Stimulated activated CD4-positive, alpha-beta T cell treated with anti-CD3 and anti-CD28 coated beads, Interleukin-1b, Interleukin-23, amount 100 ng/mL, for 48 hours (primary cell): ENCODE measurements at places on chromosomes 6 and 20.

DNA sequence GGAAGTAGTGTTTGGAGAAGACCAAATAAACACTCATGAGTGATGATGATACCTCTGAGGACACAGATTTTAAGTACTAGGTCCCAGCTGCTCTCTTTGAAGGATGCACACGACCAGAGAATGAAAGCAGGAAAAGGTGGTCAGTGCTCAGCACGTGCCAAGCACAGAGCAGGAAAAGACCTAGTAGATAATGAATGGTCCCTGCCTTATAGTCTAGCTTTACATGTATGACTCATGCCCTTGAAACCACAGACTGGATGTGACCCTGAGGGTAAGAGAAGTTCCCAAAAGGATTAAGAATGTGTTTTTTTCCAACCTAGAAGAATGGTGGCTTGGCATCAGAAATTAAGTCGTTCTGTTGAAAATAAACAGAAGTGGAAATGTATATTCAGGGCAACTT lies 2.8 kb upstream of the MC3R start:
- no peak for DNase-seq

DNA sequence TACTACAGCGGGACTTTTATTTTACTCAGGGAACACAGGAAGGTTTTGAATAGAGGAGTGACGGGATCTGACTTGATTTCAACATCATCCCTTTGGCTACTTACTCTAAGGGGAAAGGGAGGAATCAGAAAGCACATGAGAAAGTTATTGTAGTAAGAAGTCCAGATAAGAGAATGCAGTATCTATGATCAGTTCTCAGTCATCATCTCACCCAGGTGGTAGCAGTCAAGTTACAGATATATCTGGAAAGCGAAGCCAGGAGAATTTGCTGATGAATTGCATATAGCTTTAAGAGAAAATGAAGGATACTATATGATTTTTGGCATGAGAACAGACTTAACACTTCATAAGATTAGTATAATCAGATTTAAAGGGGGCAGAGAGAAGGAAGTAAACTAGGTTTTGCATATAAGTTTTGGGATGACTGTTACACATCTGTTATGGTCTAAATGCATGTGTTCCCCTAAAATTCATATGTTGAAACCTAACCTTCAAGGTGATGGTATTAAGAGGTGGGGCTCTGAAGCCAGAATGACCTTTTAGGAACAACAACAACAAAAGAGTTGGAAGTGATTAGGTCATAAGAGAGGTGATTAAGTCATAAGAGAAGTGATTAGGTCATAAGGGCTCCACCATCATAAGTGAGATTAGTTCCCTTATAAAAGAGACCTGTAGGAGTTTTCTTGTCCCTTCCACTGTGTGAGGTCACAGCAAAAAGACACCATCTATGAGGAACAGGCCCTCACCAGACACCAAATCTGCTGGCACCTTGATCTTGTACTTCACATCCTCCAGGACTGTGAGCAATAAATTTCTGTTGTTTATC lies 6.7 kb downstream of the RAD21L1 start:
- no peak for DNase-seq

DNA sequence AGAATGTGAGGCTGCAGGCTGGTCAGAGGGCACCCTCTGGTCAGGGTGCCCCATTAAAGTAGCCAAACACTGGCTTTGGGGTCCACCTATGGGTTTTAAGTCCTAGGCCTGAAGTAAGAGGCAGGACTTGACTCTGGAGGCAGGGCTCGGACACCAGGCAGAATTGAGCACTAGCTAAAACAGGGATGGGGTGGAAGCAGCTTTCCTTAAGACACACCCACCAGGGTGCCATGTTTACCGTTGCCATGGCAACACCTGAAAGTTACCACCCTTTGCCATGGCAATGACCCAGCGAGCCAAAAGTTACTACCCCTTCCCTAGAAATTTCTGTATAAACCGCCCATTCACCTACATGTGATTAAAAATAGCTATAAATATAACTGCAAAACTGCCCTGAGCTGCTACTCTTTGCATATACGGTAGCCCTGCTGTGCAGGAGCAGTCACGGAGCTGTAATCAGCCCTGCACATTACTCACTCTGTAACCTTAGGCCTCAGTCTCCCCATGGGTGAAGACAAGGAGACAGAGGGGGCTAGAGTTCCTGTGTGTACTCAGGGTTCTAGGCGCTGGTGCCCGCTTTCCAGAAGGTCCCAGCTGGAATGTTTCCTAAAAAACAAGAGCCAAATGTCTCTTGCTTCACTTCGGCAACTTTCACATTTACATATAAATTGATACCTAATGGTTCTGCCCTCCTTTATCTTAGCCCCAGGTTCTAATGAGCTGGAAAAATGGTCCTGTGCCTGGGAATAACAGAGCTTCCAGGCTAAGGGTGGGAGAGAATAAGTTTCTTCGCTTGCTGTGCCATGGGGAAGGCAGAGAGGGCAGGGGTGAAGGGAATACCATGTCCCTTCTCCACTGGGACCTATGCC lies 27.2 kb upstream of the SRSF6 start:
- no peak for DNase-seq

GRCh38 chr20:44219170-44219730 lies 8.7 kb upstream of the OSER1 start:
- no peak for DNase-seq

- DNase-seq: no peak
Measured at GRCh38 chr6:79783670-79784394, 152.7 kb downstream of the SH3BGRL2 start.

GRCh38 chr6:168355716-168356522 lies 36.3 kb upstream of the DACT2 start:
- DNase-seq: peak; percentile 14

- no peak for DNase-seq
Measured at GRCh38 chr20:57528148-57528547, 3.2 kb upstream of the CTCFL start.

- DNase-seq: no peak
Measured at GRCh38 chr6:166587631-166588413, 1.3 kb upstream of the RAMACL start.

- DNase-seq: no peak
Measured at GRCh38 chr6:156740604-156741003, 36.6 kb upstream of the ARID1B start.

DNA sequence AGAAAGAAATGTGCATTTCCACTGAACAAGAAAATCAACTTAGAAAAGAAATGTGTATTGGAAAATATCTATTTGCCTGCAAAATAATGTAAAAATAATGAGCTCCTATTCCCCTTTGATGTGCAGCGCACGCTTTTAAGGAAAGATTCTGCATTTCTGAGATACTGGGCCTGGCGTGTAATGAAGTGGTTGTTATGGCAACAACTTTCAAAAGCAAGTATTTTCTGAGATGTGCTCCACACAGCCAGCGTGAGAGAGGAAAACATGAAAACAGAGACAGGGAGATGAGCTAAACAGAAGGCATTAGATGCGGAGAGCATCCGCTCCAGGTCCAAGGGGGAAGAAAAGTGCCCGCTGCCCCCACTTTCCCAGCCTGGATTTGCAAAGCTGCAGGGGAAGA lies 39.1 kb upstream of the GTSF1L start:
- no peak for DNase-seq

GRCh38 chr20:6611911-6612605 lies 155.4 kb upstream of the BMP2 start:
- DNase-seq: no peak

DNA sequence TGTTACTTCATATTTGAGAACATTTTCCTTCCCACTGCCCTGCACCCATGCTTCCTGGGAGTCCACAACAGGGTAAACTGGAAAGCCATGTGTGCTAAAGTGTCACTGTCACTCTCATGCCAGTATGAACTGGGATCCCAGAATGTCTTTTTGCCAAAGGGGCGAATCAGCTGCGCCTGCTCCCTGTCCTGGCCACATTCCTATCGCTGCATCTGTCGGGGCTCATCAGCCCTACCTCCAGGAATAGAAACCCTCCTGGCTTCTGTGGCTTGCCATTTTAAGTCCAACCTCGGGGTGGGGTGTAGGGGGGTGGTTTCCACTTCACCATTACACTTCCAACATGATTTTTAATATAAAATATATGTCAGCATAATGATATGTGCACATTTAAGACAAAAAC lies 933 bp downstream of the KLHL31 start:
- no peak for DNase-seq

GRCh38 chr20:5100684-5101347 lies 18.9 kb downstream of the PCNA start:
- peak; percentile 68 for DNase-seq

DNA sequence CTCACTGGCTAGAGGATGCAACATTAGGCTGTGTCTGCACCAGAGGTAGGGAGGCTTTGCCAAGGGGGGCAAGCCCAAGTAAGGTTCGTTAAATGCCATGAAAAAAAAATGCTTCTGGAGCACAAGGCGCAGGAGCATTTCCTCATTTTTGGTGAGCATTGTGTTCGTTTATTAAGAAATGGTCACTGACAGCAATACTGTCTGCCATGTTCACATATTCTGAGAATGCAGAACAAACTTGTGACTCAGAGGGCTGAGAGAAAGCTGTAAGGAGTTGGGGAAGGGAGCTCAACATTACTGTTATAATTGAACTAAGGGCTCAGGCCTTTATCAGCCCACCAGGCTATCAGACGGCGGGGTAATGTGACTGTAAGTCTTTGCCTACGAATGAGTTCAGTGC lies 465.4 kb upstream of the BTBD3 start:
- no peak for DNase-seq

GRCh38 chr6:558089-558488 lies 98.8 kb downstream of the HUS1B start:
- no peak for DNase-seq

GRCh38 chr6:30894935-30895334 lies 10.6 kb downstream of the DDR1 start:
- no peak for DNase-seq

DNA sequence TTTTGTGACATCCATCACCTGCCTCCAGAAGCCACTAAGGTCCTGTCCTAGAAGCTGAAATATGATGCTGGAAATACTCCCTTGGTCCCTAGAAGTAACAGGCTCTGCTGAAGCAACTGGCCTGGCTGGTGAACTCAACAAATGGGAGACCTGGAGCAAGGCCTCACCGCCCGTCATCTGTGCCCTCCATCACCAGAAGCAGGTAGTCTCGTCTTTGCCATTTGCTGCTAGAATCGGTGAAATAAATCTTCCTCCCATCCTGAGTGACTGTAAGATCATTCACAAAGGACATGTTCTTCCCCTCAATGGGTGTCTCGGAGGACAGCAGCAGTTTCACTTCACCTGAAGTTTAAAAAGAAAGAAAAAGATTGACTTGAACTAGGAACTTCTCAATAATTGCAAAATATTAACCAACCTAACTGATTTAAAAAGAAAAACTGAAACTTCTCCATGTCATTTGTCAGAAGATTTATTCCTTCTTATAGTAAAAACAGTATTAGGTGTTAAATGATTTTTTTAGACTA lies 21.0 kb downstream of the CST7 start:
- DNase-seq: no peak

- DNase-seq: no peak
Measured at GRCh38 chr6:47254906-47255305, 54.8 kb downstream of the TNFRSF21 start.

DNA sequence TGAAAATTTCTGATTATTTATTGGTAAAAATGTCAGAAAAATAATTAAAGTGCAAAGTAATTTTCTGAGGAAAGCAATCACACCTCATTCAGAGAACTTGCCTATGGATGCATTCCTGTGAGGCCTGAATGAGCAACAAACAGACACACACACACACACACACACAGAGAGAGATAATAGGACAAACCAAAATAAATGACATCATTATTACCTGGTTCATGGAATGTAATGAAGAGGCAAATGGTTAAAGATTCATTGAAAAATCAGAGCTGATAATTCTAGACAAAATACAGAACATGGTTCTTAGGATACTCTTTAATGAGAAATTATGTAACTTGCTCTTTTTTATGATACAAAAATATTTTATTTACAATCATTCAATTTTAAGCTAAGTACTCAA lies 490.6 kb upstream of the POU3F2 start:
- no peak for DNase-seq

DNA sequence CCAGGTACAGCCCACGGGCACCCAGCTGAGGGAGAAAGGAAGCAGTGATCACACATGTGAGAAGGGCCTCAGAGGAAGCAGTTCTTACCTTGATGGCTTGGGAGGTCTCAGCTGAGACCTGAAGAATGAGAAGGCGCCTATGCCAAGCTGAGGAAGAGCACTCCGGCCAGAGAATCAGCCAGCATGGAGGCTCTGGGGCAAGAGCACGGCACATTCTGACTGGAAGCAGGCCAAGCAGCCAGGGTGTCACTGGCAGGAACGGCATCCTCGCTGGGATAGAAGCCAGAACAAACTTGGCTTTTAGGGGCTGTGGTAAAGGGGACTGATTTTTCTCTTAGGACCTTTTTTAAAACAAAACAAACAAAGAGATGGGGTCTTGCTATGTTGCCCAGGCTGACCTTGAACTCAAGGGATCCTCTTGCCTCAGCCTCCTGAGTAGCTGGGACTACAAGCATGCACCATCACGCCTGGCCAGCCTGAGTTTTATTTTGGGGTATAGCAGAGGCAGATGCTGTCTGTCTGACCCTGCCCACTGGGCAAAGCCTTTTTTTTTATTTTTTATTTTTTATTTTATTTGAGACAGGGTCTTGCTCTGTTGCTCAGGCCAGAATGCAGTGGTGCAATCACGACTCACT lies 17.6 kb downstream of the GHRH start:
- no peak for DNase-seq

- peak; percentile 27 for DNase-seq
Measured at GRCh38 chr6:155154158-155154830, 109.5 kb upstream of the CLDN20 start.

- no peak for DNase-seq
Measured at GRCh38 chr20:48007351-48007750, 222.1 kb upstream of the SULF2 start.

- DNase-seq: no peak
Measured at GRCh38 chr6:36345681-36346466, 9.2 kb upstream of the BNIP5 start.

DNA sequence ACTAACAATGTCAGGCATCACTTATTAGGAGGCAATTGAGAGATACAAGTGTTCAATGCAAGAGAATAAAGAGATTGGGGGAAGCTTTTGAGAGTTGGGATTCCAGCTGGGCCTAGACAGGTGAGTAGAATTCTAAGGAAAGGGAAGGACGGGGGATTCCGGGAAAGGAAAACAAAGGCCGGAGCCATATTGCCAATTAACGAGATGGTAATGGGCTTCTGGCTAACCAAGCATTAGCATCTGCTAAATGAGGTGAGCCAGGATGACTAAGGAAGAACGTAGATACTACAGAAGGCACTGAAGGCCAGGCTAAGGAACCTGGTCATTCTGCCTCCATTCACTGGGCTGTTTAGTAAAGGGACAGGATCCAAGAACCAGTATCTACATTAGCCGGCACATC lies 10.5 kb downstream of the FYN start:
- DNase-seq: no peak

- DNase-seq: no peak
Measured at GRCh38 chr6:22964334-22964733, 395.0 kb downstream of the HDGFL1 start.

GRCh38 chr6:122838060-122838780 lies 49.2 kb downstream of the SMPDL3A start:
- DNase-seq: no peak

DNA sequence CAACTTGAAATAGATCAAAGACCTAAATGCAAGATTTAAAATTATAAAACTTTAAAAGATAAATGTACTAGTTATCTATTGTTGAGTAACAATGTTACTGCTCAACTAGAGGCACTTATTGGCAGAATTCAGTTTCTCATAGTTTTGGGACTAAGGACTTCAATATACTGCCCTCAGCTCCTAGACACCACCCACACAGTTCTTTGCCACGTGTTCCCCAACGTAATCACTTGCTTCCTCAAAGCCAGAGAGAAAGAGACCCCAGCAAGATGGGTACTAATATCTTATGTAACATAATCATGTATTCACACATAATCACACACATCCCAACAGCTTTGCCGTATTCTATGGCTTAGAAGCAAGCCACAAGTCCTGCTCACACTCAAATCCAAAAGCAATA lies 50.3 kb upstream of the SLC22A16 start:
- no peak for DNase-seq

- no peak for DNase-seq
Measured at GRCh38 chr6:1726341-1726768, 116.6 kb downstream of the FOXC1 start.
